ENCODE measurements at places on chromosomes 11 and 22.
A peak's percentile ranks its signal among the peaks of the same experiment; 100 is the strongest.

GRCh38 chr22:17773606-17774205 is 563 bp downstream of the BID start:
- no peak for DNase-seq

GRCh38 chr11:47383071-47383470 is 4.7 kb upstream of the SPI1 start:
- DNase-seq: no peak

DNA sequence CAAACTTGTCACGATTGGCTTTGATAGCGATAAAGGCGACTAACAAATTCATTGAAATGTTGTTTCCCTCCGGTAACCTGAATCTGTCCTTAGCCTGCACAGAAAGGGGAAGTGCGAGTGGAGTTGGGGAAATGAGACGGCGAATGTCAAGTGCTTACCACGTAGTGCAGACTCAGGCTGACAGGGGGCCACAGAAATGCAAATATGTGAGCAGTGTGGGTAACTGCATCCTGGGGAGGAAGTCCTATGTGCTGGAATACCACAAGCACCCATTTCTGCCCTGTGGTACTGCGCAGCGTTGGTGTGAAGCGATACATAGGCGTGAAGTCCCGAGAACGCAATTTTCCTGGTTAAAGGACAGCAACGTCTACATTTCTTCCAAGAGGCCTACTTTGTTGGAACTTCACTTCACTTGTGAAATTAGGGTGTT is 869 bp upstream of the EIF4ENIF1 start:
- peak; percentile 42 for DNase-seq

DNA sequence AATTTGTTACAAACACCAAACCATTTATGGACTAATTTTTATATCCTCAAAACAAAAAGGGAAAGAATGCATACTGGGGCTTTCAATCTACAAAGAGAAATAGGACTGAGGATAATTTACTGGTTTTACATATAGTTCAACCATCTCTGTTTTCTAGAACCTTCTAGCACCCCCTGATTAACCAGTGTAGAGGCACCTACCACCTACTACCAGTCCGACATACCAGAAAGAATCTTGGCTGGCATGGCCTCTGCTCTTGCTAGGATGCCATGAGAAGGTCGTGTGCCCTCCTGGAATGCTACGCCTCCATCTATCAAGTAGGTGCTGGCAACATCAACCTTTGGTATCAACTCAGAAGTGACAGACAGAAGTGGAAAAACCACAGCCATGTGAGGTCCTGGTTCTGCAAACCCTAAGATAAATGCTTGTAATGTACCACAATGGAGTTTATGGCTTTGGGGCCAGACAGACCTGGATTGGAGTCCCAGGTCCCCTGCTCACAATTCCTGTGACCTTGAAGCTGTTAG is 28.2 kb downstream of the MYH9 start:
- no peak for DNase-seq

DNA sequence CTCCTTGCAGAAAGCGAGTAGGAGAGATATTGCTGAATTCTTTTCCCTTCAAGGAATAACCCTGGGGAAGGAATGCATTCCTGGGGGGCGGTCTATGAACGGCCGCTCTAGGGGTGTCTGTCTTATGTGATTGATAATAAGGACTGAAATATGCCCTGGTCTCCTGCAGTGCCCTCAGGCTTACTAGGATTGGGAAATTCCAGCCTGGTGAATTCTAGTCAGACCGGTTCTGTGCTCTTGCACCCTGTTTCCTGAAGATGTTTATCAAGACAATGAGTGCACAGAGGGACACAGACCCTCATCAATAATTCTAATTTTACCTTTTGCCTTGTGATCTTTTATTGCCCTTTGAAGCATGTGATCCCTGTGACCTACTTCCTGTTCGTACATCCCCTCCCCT is 140.7 kb downstream of the LUZP2 start:
- no peak for DNase-seq

Data from HTR-8/SVneo (cell line).